ENCODE measurements at places on chromosomes 5 and 9.

DNA sequence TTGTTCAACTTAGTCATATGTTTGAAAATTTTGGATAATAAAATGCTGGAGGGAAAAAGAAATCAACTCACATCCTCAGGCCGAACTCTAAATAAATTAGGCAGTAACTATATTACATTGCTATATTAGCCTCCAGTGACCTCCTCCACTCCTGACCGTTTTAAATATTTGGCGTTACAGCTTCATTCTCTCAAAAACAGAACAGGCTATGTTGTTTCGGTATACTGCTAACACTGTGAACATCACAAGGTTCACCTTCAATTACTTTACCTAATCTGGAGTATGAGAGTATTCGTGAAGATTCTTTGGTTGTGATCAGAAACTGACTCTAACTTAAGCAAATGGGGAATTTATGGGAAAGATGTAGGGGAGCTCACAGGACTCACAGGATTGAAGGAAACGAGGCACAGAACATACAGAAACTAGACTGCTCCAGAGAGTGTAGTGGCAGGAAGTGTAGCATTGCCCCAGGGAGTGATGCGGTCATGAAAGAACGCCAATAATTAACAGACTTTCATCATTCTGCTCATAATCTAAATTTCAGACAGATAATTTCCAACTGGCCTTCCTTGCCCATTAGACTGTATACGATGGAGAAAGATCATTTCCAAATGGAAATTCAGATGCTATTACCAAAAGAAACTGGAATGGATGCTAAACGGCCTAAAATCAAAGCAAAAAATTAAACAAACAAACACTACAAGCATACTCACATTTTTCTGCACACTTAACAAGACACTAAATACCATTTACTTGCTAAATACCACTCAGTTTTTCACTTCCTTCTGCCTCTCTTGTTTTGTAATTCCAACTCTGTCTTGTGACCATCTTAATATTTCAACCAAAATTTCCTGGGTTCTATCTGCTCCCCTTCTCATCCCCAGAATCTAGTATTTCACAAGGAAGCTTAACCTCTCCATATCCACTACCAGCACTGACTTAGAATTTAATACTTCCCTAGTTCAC lies 110.1 kb upstream of the LPAR1 start:
- no peak for DNase-seq

GRCh38 chr5:66981266-66982055 lies 215.1 kb downstream of the CD180 start:
- no peak for DNase-seq

GRCh38 chr5:72812488-72812887 lies 4.0 kb upstream of the TNPO1 start:
- no peak for DNase-seq

DNA sequence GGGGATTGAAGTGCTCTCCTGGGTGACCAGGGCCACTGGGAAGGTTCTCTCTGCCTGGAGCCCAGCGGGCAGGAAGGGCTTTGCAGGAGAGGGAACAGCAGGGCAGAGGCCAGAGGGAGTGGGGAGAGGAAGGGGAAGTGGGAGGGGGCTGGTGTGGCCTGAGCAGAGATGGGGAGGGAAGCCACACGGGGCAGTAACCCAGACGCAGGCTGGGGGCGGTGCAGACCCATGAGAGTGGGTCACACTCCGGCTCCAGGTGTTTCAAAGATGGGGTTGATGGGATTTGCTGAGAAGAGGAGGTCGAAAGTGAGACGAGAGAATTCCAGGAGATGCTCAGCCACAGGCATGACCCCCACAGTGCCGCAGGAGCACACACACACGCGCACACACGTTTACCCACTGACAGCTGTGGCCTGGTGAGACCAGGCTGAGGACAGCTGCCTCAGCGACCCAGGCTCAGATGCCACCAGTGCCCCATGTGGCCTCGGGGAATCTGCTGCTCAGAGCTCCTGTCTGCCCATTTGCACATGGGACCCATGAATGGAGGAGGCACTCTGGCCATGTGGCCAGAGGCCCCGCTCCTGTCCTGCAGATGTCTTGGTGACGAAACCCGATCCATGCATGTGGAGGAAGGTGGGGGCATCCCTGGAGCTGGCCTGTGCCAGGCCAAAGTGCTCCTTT lies 32.7 kb upstream of the FCN2 start:
- no peak for DNase-seq

DNA sequence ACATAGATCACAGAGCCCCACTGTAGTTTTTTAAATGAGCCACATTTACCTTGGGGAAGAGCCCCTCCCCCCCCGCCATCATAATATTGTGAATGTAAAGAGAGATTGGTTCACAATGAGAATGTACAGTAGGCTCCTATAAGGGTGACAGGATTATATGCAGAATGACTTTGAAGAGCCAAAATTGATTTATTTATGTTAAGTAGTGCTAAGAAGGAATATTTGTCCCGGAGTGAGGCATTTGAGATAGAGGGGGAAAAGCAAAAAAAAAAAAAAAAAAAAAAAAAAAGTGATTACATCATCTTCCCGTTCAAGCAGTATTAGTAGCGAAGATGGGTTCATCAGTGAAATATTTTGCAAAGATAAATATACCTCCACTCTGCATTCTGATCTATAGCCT lies 73.9 kb downstream of the PIK3R1 start:
- no peak for DNase-seq

DNA sequence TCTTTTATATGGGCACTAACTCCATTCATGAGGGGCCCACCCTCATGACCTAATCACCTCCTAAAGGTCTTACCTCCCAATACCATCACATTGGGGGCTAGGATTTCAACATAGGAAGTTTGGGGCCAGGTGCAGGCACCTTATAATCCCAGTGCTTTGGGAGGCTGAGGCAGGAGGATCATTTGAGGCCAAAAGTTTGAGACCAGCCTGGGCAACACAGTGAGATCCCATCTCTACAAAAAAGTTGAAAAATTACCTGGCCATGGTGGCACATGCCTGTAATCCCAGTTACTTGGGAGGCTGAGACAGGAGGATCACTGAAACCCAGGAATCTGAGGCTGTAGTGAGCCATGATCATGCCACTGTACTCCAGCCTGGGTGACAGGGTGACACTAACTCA lies 76.7 kb downstream of the MYO10 start:
- no peak for DNase-seq

All from CD4-positive, alpha-beta T cell treated with Interleukin-6 at 100 ng/mL for 8 hours (primary cell).